ENCODE measurements at places on chromosomes 16 and 17.

DNA sequence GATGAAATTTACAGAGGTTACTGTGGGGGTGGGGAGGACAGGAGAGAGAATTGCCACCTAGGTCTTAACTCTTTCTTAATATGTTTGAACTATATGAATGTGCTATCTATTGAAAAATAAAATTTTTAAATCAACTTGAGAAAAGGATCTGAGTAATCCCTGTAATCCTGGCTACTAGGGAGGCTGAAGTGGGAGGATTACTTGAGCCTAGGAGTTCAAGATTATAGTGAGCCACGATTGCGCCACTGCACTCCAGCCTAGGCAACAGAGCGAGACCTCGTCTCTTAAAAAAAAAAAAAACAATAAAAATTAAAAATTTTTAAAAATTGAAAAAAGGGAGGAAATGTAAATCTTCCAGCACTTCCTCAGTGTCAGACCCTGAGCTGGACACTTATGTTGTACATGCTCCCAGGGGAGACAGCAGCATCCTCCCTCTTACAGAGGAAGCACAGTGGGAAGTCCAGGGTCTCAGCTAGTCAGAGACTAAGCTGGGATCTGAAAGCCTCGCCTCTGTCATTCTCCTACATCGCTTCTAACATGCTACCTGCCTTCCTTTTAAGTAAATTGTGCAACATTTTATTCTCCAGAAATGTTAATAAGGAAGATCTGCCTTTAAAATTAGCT, 21.9 kb downstream of the PMM2 start:
- no peak for DNase-seq

DNA sequence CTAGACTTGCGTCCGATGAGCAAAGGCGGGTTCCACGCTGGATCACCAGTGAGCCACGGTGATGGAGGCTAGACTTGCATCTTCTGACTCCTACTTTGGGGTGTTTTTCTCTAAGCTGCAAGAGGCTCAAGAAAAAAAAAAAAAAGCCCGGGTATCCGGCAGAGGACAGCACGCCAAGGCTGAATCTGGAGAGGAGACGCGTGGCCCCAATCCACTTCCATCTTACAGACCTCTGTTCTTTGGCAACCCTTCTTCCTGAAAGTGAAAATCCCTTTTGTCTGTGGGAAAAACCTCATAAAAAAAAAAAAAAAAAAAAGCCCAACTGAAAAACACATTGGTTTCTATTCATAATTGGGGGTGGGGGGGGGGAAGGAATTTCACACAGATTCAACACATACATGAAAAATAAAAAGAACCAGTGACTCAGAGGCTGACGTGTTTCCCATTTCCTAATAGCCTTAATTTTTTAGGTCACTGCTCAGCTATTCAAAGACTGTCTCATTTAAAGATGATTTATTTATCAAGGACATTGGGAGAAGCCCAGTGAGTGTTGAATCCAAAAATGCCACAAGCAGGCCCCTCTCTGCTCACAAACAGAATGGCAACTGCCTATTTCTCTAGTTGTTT, 258.3 kb downstream of the FOXL1 start:
- DNase-seq = no peak

DNA sequence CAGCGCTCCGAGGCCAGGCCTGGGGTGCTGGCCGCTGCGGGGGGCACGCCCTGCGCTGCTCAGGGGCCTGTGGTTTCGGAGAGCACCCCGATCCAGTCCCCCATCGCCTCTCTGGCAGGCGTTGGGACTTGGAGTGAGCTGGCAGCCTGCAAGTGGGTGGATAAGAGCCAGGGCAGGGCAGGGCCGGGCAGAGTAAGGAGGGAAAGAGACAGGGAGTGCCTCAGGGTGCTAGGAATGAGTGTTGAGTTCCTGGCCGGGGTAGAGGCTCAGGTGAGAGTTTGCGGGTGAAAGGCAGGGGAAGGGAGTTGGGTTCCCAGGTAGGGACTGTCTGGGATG, 1.3 kb downstream of the CDH13 start:
- no peak for DNase-seq

- no peak for DNase-seq
Observed at GRCh38 chr17:27565874-27566670, 64.9 kb upstream of the LGALS9 start.

GRCh38 chr17:61399131-61400065, at the start of gene TBX2:
Gene TBX2, plus strand, starts transcription at chr17:61399843. Its CDS starts 334 bp downstream, at chr17:61400177.
- DNase-seq = no peak

GRCh38 chr17:49749730-49750129, 14.2 kb downstream of the FAM117A start:
- no peak for DNase-seq

GRCh38 chr17:2542456-2542855, 30.8 kb upstream of the METTL16 start:
- no peak for DNase-seq

DNA sequence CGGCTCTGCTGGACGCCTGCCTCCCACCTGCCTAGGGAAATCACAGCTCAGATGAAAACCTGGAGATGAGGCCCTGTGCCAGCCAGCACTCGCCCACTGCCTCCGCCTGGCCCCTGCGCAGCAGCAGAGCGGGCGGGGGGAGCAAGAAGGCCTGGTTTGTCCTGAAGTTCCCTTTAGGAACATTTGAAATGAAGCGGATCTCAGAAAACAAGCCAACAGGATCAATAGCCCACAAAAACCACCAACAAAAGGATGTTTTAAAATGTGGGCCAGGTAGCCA, 48.0 kb downstream of the RBFOX3 start:
- DNase-seq = no peak

GRCh38 chr16:31428279-31428597, at the start of gene COX6A2:
Gene COX6A2, minus strand, starts transcription at chr16:31428360. Its CDS starts 35 bp downstream, at chr16:31428325.
- no peak for DNase-seq

DNA sequence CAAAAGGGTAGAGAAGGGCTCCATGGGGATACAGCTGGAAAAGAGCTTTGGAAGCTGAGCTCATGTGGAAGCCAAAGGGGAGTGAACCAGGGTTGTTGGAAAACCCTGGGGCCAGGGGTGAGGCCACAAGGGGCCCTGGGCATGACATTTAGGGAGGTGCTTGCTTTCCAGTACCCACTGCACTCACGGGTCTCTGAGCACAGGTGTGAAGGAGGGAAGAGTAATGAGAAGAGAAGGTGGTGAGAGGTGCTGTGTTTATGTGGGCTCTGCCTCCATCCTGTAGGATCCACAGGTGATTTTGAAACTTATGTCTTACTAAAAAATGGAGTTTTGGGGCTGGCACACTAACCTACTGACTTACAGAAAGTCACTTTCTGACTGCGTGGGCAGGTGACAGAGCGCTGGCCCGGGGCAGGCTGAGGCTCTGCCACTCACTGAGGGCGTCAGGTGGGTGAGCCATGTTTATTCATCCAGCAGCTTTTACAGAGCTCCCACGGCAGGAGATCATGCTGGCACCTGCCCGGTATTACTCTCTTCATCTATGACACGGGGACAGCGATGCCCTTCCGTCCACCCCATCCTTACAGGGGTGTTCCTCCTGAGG, 18.9 kb downstream of the KSR1 start:
- no peak for DNase-seq

DNA sequence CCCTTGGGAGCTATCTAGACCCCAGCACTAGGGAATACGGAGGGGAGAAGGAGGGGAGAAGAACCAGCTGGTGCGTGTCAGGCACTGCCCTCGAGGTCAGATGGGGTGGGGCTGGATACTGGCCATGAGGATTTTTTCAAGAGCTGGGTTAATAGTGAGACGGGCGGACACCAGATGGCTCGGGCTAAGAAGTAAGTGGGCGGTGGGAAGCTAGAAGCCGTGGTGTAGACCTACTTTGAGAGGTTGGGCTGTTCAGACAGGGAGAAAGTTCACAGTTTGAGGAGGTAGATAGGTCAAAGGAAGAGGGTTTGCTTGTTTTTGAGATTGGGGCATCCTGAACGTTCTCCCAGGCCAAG, 303.8 kb downstream of the SEC14L1 start:
- no peak for DNase-seq

GRCh38 chr17:49067163-49067562, 65.4 kb upstream of the B4GALNT2 start:
- DNase-seq = no peak

GRCh38 chr17:45073414-45074070, 12.4 kb downstream of the NMT1 start:
- no peak for DNase-seq

GRCh38 chr17:44262654-44263225, 5.2 kb downstream of the SLC4A1 start:
- DNase-seq = no peak

DNA sequence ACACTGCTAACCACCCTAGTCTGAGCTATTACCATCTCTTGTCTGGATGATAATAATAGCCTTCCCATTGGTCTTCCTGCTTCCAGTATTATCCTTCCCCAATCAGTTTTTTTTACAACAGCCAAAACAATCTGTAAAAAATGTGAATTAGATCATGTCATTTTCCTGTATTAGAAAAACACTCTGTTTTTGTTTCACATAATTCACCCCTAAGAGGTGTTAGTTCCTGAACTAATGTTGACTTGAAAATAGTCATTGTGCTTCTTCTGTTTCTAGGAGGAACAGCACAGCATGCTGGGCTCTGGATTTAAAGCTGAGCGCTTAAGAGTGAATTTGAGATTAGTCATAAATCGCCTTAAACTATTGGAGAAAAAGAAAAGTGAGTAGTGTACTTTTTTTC, 20.0 kb downstream of the IST1 start:
- no peak for DNase-seq

DNA sequence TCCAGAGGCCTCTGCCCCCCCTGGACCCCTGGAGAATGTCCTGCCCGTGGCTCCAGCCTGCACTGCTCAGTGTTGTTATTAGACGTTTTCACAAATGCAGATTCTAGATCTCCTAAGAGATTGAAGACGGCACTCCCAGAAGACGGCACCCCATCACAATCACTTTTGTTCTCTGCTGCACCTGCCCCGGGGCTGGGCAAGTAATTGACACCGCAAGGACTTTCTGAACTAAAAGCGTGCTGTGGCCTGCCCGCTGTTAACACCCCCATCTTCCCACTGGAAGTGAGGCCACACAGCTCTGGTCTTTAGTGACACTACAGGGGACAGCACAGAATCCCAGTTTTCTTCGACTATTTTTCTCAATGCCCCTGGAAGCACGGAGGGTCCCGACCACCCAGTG, 256.9 kb downstream of the ENGASE start:
- no peak for DNase-seq

- no peak for DNase-seq
Observed at GRCh38 chr17:5509482-5509881, 23.1 kb downstream of the MIS12 start.

GRCh38 chr17:50938821-50939541, 72.8 kb upstream of the TOB1 start:
- no peak for DNase-seq

- no peak for DNase-seq
Observed at GRCh38 chr17:45951403-45951802, 47.6 kb upstream of the STH start.

- DNase-seq = no peak
Observed at GRCh38 chr17:19673623-19674022, 25.1 kb downstream of the ALDH3A2 start.

- DNase-seq = no peak
Observed at GRCh38 chr17:4187076-4187475, 44.1 kb downstream of the CYB5D2 start.

DNA sequence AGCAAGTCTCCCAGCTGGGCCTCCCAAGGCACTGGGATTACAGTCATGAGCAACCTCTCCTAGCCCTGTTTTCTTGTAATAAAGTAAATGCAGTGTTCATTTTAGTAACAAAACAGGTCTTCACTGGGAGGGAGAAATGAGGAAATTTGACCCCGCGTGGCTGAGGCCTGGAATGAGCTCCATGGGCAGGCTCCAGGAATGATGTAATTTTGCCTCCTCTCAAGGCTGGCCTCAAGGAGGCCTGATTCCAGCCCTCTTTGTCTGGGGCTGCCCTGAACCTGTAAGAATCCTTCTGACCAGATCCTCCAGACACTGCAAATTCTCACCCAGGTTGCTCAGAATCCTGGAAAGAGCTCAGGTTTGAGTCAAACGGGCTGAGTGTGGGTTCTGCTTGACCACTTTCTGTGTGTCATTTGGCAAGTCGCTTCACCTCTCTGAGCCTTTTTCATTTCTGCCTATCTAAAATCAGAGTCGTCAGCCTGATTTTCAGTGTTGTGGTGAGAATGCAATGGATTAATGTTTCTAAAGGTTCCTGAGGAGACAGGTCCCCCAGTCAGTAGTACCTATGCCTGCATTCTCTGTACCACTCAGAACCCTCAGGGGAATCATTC, 57.1 kb downstream of the RAB11FIP4 start:
- DNase-seq = no peak

- DNase-seq = no peak
Observed at GRCh38 chr17:412211-413015, 59.8 kb upstream of the RPH3AL start.

DNA sequence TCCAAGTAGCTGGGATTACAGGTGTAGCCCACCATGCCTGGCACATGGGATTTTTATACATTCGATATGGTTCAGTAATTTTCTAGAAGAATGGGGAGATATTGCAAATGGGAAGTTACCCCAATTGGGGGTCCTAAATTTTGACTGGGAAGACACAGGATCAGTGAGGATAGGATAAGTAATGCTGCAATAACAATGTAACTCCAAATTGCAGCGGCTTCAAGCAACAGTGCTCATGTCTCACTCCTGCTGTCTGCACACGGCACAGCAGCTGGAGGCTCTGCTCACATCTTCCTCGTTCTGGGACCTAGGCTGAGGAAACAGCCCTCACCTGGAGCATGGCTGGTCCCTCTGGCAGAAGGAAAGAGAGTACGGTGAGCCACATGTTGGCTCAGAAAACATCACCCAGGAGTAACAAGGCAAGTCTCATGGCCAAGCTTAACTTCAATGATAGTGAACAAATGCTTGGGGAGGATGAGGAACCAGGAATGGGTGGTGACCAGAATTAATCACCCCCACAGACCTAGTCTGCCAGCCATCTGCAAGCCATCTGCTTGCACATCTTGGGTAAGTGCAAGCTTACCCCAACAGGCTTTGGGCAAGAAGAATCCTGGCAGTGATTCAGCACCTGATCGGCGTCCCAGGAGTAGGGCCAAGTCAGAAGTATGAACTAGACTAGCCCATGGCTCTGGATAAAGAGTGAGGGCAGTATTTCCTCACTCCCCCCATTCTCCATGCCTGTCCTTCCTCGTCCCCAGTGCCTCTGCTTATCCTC, 229.2 kb downstream of the COPRS start:
- no peak for DNase-seq

- DNase-seq = no peak
Observed at GRCh38 chr16:51753467-51754127, 602.5 kb upstream of the SALL1 start.

DNA sequence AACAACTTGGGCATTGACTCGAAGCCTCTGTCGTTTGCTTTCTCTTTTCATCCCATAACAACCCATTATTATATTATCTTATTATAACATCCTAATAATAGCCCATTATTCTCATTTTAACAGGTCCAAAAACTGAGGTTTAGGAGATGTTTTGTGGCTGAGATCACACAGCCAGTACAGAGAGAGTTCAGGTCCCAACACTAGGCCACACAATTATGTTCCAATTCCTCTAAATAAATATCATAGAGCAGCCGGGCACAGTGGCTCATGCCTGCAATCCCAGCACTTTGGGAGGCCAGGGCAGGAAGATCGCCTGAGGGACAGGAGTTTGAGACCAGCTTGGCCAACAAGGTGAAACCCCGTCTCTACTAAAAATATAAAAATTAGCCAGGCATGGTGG, 40.3 kb upstream of the KIFC3 start:
- no peak for DNase-seq
